Stimulated activated CD4-positive, alpha-beta T cell treated with anti-CD3 and anti-CD28 coated beads, Interleukin-1b, Interleukin-23, amount 100 ng/mL, for 48 hours (primary cell): ENCODE measurements at places on chromosomes 1 and 21.

DNA sequence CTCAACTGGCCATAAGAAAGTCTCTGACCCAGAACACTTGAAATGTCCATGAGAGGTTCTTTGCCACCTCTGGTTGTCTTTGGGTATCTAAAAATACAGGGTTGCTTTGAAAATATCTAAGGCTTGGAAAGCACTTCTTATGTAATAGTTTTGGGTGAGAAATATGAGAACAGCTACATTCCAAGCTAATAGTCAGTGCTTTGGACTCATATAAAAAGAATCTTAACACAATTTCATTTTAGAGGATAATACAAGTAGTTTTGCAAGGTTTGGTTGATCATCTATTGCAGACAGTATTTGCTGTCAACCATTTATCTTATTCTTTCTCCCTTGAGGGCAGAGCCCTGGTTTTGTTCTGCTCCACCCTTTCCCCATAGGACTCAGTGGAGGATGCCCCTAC is 207.5 kb downstream of the KCNK2 start:
- DNase-seq = no peak

- no peak for DNase-seq
These were observed 17.6 kb downstream of the RNU5D-1 start for GRCh38 chr1:44713321-44713781.

GRCh38 chr21:41638201-41638790 is 128.6 kb downstream of the RIPK4 start:
- no peak for DNase-seq

DNA sequence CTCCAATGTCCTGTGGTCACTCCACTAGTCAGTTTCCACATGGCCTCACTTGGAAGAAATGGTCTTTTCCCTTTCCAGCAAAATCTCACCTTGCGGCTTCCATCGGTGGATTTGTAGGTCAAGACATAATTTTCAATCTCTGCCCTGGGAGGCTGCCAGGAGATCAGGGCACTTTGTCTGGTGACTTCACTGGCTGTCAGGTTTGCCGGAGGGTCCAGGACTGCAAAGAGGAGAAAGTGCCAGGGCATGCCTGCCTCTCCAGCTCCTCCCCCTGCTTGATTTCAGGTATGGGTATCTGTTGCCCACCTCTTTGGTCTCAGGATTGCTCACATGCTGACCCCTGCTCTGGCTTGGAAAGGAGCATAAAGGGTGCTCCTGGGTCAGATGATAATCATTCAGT is 162.8 kb upstream of the KIAA0040 start:
- DNase-seq = no peak

GRCh38 chr1:199691540-199691939 is 336.0 kb upstream of the NR5A2 start:
- no peak for DNase-seq

- no peak for DNase-seq
These were observed 90.6 kb upstream of the NGF start for GRCh38 chr1:115428676-115429075.

DNA sequence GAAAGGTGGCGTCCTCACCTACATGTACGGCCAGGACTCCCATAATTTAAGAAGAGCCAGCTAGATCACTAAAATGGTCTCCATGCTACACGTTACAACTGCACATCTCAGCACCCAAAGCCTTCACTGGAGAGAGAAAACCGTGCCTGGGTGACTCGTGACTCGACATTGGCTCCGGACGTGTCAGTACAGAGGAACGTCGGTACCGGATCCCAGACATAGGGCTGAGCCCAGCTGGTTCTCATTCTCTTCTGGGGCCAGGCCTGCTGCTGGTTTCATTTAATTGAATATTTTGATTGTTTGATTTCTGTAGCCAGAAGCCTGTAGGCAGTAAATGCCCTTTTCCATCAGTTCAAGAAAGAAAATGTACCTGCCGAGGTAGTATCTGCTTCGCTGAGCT is 93.1 kb downstream of the HHIPL2 start:
- no peak for DNase-seq
